Activated naive CD4-positive, alpha-beta T cell treated with Interleukin-2 at 50 U/mL for 16 hours (primary cell): ENCODE measurements at places on chromosomes 1 and 21.

- no peak for DNase-seq
Measured at GRCh38 chr1:24725209-24725651, 20.0 kb upstream of the CLIC4 start.

DNA sequence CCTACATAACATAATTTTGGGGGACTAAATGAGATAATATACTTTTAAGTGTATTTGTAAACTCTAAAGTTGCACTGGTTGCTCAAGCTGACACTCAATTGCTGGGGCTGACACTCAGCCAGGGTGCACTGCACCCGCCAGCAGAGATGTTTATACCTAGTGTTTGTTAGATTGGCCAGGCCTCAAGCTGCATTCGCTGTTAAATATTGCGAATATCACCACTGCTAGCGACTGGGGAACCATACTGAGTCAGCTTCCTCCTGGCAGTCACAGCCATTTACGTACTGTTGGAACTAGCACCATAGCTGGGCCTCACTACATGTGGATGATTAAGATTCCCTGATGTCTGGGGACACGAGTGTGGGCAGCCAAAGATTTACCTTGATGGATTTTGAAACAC, 12.7 kb upstream of the RWDD3 start:
- DNase-seq: no peak

DNA sequence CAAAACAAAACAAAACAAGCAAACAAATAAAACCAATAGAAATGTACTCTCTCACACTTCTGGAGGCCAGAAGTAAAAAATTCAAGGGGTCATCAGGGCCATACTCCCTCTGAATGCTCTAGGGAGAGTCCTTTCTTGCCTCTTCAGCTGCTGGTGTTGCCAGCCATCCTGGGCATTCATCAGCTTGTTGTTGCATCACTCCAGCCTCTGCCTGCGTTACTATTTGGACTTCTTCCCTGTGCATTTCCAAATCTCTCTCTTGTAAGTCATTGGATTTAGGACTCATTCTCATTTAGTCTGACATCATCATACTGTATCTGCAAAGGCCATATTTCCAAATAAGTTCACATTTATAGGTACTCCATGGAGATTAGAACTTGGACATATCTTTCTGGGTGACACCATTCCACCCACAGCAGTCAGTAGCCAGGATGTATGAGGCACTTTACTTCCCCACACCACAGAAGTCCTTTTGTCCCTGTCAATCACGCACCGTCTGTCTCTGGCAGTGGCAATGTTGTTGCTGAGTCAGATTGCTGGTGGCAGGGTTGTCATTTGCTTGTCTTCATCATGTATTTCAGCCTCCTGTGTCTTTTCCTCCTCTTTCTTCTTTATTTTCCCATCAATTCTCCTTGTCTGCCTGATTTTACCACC, 151.0 kb upstream of the KCNJ6 start:
- DNase-seq: no peak

DNA sequence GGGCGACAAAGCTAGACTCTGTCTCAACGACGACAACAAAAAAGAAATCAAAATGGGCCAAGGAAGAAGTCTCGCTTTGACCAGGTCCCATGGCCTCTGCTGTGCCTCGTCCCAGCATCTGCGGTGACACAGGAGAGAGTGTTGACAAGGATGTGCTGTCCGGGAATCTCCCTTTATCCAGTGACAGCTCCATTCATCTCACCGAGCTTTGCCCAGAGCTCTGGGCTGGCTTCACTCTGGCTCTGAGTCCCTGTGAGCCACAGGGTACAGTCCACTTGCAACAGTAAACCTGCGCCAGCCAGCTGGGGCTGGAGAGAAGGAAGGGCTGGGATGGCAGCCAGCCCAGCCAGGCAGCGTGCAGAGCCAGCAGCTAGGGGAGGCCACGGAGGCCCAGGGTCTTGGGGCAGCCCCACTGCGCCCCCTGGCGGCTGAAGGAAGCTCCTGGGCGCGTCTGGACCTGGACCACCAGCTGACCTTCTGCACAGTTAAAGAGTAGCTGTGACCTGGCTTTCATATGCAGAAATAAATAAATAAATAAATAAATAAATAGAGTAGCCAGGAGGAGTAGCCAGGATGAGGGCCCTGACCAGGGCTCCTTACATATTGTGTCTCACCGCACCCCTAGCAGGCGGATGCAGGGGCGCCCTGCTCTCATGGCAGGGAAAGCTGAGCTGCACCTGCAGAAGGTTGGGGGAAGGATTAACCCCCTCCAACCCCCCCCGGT, 29.7 kb downstream of the ENO1 start:
- DNase-seq: peak; percentile 76

DNA sequence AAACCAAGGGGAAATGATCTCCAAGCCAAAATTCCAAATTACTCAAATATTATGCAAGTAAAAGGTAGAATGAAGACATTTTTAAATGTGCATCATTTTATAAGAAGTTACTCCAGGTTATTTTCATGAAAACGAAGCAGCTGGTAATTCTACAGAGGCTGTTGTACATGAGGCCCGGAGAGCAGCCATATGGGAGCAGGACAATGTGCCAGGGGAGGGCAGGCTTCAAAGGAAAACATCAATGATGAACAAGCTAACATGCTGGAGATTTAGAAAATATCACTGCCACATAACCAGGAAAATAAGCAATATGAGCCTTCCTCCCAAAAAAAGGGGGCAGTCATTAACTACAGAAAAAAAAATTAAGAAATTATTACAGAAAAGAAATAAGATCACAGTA, 109.1 kb downstream of the TIAM1 start:
- DNase-seq: no peak

DNA sequence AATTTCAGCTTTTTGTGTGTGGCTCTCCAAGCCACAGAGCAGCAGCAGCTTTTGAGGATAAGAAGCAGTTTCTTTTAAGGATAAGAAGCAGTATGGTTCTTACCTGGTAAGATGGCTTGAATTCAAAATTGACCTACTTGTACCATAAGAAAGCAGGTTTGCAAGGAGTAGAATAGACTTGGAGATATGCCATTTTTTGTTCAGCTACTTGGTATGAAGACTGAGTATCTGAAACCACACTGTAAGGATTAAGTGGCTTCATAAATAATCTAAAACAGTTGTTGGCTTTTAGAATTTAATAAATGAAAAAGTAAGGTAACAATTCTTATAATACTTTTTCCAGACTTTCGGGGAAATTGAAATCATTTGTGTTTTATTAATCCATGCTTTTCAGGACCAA, 74.2 kb downstream of the ATF6 start:
- DNase-seq: no peak

- DNase-seq: no peak
Measured at GRCh38 chr1:117561071-117561470, 44.8 kb upstream of the TENT5C start.

- no peak for DNase-seq
Measured at GRCh38 chr1:203166192-203166940, 9.3 kb downstream of the MYBPH start.

DNA sequence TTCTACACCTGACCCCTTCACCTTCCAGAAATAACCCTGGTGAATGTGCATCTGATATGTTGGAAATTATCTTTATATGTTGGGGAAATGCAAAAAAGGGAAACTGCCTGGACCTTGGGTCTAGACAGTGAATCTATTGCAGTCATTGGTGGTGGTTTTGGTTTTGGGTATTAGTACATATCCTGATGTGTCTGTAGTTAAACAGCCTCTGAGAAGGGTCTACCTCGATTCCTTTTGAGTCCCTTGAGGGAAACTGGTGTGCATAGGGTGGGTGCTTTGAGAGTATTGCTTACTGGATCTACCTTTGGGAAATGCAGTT, 127.3 kb upstream of the KIAA0040 start:
- no peak for DNase-seq

- peak; percentile 67 for DNase-seq
Measured at GRCh38 chr1:168408884-168409283, 128.2 kb downstream of the TBX19 start.

DNA sequence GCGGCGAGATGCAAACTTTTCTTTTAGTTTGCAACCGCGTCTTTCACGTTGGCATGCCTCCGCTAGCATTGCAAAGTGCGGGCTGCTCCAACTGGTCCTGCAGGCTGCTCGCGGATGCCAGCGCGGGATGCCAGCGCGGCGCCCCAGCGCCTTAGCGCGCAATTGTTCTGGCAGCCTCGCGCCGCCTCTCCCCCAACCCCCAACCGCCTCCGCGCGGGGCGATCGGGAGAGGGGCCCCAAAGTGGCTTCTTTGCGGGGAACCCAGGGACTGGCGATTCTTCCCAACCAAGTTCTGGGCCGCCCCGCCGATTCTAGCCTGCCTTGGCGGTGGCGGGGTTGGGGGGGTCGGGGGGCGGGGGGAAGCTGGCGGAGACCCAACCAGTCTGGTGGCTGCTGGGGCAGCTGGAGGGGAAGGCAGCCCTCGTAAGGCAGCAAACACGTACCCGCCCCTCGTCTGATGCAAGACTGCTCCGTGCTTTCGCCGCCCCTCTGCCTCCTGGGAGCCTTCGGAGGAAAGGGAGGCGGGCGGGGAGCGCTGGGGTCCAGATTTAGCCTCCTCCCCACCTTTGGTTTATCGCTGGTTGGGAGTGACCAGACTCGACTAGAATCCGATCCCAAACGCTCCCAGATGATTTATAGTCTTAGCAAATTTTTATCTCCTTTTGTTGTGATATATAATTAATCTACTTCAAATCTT, 756 bp downstream of the PHGDH start:
- peak; percentile 35 for DNase-seq

DNA sequence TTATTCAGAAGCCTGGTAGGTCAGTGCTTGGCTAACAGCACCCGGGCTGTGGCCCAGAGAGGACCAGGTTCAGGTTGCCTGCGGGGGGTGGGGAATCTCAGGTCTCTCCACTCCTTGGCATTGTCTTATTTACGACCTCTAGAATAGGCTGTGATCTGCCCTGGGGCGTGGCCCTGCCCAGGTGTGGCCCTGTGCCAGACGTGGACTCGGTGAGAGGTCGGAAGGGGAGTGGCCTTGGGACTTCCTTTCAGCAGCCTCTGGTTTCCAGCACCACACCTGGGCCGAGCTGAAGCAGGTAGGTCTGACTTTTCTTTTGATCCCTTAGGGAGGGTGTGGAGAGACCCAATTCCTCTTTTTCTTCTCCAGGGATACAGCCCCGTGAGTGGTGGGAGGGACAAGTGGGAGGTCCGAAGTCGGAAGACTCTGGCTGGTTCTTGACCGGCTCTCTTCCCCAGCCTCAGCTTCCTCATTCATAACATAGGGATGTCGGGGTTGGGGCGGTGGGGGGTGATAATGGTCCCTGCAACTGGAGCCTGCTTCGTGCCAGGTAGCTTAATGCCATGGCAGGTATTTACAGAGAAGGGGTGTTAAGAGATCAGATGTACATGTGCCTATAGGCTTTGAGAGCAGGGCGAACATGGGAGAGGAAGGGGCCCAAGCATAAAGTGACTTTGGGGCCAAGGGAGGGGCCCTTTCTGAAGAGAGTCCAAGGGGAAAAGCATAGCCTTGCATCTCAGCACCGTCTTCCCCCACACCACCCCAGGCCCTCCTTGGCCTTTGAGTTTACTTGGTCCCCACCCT, 16.5 kb downstream of the ACOT11 start:
- DNase-seq: no peak

DNA sequence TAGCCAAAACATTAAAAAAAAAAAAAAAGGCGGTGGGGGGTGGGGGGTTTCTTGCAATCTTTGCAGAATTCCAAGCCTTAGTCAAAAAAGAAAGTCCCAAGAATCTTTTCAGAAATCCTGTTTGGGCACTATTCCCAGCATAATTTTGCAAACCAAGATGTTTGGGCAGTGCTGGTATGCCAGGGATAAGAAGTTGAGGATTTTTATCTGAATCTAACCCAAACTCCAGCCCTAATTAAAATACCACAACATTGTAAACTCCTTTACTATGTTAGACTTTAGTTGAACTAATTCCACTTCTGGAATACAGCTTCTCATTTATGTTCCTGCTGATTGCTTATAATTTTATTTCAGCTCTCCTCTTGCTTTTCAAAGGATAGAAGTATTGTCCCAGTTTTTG, 504.1 kb upstream of the ADGRL2 start:
- no peak for DNase-seq

DNA sequence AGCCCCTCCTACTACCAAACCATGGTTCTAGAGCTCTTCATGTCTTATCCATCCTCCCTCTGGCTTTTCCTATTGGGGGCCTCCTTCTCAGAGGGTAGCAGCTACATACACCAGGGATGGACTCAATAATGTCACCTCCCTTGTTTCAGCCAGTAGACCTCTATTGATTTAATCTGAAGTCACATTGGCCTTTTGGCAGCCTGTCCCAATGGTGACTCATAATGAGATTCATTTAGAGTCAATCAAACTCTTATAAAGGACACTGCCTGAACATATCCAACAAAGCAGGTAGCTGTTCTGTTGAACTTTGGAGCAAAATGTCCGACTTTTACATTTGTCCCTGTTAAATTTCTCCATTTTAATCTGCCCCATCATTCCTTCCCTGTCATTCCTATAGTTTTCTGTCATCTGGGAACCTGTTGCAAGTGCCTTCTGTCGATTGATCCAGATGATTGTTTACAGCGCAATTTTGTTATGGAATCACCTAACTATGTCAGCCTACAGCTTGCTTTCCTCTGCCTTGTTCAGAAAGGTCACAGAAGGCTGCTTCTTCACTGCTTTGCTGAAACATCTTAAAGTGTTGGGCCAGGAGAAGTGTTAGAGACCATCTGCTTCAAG, 105.9 kb downstream of the ETS2 start:
- DNase-seq: no peak

- DNase-seq: peak; percentile 71
Measured at GRCh38 chr1:116514708-116515525, 55.9 kb downstream of the CD58 start.

DNA sequence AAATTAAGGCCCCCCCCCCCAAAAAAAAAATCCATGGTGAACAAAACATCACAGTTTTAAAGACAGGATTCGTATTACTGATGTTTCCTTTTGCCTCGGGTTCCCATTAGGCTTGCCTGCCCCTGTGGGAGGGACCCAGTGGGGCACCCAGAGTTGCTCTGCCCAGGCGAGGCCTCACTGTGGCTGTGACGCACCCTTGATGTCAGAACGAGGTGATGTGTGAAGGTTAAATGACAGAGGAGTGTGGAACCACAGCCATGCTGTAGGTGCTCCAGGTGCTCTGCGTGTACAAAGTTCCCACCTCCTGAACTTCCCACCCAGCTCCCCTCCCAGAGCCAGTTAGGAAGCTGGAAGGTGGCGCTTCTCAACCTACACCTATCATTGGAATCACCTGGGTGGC, 37.9 kb downstream of the GRHL3 start:
- DNase-seq: no peak

DNA sequence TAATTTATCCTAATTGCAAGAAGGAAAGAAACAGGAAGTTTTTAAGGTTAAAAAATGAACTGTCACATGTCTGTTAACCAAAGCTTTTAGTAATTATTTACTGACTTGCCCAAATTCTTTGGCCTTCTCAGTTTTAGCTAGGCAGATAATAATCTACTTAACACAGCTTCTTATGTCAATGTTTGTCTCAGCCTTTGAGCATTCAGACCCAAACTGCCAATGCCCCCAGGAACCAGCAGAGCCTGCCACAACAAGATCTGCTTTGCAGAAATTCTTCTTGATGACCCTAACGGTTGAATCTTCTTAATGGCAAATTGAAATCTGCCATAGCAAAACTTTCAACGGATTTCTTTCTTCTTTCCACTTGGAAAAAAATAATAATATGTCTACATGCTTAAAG, 792.4 kb upstream of the ADGRL2 start:
- DNase-seq: no peak
